ENCODE measurements at places on chromosomes 7 and 10. TPM values are rescaled to one million over a fixed set of nuclear protein-coding genes. Genes with fewer than 3 reads are reported as not detected.

INTS15 gene
- total RNA-seq: 18.7 TPM

PHYH gene
- total RNA-seq: 1.7 TPM

LRGUK gene
- 5.5 TPM for total RNA-seq

SPDYE2 gene
- not detected for total RNA-seq

ODAD2 gene
- 1.9 TPM for total RNA-seq

ATRNL1 gene
- total RNA-seq: 7.1 TPM

SUN3 gene
- not detected for total RNA-seq

HABP2 gene
- total RNA-seq: not detected

TRIM74 gene
- not detected for total RNA-seq

ASZ1 gene
- not detected for total RNA-seq

SNX10 gene
- total RNA-seq: 54.2 TPM

VAX1 gene
- total RNA-seq: 1.0 TPM

ZNF862 gene
- total RNA-seq: 3.0 TPM

ADRB1 gene
- not detected for total RNA-seq

H2BK1 gene
- total RNA-seq: not detected

Data from Daoy (cell line).